ENCODE measurements at places on chromosomes 2 and 18.

- peak; percentile 2 for DNase-seq
Observed at GRCh38 chr2:54208364-54209240, 47.4 kb downstream of the TSPYL6 start.

DNA sequence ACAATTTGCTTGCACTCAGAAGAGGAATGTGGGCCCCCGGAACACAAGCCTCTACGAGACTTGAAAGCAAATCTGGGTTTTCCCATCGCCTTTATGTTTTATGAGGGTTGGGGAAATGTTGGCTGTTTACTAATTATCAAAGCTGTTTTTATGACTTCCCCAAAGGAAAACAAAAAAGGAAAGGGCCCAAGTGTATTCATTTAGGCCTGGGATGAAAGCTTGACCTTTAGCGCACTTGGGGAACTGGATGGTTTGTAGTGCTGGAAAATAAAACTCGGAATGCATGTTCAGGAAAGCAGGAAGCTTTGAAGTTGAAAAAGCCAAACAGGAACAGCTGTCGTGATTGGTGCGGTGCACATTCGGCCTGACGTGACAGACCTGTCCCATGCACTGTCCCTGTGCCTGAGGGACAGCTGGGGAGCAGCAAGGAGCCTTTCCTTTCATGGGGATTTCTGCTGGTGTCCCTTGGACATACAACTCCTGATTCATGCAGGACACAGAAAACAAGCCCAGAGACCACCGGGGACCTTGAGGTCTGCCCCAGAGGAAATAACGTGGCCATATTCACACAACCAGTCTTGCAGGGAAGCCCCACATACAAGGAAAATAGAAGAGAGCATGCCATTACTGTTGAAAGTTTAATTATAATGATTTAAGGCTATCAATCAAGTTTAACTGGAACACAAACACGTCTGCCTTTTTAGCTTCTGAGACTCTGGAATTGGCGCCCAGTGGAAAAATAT lies 169.7 kb upstream of the APCDD1 start:
- no peak for DNase-seq

DNA sequence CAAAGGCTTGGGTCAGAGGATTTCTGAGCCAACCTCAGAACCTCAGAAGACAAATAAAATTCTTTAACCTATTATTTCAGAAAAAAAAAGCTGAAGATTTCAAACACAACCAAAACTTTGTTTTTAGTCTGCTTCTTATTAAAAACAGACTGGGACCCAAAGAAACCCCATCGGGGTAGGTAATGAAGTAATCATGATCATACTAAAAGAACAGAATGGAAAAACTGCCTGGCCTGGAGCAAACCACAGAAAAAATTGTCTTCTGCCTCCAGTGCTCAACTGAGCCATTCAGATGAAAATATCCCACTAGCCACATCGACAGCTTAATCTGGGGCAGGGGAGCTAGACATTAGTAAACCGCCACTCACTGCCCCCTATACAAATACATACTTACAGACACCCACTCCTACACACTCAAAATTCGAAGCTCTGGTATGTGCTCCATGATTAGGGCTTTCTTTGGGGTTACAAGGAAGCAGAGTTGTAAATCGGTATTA lies 76.5 kb downstream of the SDC1 start:
- DNase-seq = no peak

DNA sequence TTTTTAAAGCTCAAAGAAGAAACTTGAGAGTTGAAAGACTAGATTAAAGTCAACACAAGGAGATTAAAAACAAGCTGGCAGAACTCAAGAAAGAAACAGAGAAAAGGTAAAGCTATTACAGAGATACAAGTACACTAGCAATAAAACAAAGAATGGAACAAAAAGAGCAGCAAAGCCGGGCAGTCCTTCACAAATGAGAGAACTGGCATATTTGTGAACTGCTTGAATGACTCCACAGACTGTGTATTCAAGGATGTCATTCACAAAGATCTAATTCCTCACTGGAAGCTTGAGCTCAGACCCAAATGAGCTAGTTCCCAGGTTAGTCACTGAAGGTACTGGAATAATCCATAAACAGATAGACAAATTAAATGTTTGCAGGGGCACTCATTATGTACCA lies 318.0 kb downstream of the MYCN start:
- DNase-seq = no peak

DNA sequence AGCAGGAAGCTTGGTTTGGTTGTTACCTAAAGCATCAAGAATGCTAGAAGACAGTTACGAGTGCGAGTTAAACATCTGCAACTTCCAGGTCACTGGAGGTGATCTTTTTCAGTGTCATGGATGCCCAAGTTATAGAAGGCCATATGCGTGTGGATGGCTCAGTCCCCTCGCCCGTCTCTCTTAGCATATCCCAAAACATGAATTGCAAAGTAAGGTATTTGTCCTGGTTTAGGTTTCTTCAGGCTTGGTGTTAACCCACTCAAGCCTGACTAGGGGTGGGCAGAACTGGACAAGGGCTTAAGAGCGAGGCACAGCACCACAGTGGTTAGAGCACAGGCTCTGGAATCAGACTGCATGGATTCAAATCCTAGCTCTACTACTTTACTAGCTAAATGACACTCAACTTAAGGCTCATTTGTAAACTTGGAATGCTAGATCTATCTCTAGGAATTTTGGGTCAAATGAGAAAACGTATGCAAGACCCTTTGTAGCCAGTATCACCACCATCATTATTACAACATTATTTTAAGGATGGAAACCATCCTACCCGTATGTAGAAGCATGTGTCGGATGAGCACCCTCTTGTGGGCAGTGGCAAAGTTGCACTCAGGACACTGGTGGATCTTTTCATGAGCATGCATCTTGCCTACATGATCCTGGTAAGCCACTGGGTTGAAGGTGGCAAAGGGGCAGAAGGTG lies 11.2 kb downstream of the ZNF142 start:
- DNase-seq = peak; percentile 46

- DNase-seq = no peak
Observed at GRCh38 chr2:232431705-232432590, 24.0 kb upstream of the ALPI start.

DNA sequence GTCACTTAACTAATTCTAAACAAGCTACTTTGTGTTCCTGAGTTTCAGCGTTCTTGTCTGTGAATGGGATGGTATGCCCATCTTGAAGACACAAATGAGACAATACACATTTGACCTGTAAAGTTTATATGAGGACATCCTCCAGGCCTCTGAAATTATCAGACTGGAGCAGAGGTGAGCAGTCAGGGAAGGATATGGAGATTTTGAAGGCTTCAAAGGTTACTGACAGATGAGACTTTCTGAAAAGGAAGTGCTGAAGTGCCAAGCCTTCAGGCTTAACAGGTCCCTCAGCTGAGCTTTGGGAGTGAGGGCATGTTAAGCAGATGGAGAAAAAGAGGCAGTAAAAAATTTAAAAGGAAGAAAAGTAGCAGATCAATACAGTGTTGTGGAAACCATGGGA lies 110.9 kb upstream of the FOSL2 start:
- no peak for DNase-seq

- no peak for DNase-seq
Observed at GRCh38 chr18:45837283-45838070, 12.0 kb downstream of the SIGLEC15 start.

DNA sequence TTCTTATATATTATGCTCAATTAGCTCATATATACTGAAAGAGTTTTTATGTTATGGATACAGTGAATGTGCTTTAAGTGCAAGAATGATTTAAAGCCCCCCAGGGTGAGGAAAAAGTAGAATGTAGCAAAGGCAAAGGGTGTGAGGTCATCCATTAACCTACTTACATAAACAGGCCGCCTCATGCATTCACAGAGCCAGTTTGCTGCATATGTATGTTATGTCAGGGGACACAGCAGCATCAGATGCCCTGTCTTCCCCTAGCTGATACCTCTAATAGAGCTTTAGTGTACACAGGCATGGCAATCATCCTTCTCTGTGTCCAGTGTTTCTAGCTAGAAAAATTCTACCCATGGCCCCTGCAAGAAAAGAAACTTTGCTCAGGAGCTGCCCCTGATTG lies 187.8 kb upstream of the FSHR start:
- DNase-seq = no peak

DNA sequence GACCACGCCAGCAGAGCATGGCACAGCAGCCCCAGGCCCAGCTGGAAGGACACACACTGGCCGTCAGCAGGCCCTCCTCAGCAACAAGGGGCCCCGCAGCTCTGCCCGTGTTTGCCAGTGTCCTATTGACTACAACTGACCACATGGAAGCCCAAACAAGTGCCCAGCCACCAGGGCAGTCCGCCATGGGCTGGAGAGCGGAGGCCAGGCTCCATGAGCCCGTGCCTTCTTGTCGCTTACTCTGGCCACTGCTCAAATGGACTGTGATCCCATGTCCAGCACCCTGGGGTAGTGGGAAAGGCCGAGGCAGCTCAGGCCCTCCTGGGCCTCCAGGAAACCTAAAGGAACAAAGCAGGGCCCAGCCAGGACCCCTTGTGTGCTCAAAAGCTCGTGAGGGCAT lies 53.9 kb upstream of the TAF1B start:
- DNase-seq = no peak

DNA sequence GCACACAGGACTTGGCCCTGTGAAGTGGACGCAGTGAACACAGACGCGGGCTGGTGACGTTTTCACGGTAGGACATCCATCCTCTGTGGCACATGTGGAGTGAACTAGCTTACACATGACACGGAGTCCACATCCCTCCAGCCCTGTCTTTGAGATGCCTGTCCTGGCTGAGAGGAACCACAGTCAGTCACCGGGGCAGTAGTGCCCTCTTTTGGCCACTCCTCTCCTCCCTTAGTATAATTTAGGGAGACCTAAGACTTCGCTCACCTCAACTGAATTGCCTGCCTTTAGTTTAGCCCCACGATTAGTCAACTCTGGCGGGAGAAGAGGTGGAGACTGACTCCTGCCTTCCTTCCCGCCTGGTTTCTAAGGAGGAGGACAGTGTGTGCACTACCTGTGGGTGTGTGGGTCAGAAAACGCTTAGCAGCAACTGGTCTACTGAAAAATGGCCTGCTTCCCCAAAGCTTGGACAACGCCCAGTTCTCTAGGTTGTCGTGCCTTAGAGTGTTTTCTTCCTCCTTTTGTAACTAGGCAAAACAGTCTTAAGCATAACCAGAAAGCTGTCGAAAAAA lies 70.6 kb downstream of the MBP start:
- DNase-seq = peak; percentile 64

DNA sequence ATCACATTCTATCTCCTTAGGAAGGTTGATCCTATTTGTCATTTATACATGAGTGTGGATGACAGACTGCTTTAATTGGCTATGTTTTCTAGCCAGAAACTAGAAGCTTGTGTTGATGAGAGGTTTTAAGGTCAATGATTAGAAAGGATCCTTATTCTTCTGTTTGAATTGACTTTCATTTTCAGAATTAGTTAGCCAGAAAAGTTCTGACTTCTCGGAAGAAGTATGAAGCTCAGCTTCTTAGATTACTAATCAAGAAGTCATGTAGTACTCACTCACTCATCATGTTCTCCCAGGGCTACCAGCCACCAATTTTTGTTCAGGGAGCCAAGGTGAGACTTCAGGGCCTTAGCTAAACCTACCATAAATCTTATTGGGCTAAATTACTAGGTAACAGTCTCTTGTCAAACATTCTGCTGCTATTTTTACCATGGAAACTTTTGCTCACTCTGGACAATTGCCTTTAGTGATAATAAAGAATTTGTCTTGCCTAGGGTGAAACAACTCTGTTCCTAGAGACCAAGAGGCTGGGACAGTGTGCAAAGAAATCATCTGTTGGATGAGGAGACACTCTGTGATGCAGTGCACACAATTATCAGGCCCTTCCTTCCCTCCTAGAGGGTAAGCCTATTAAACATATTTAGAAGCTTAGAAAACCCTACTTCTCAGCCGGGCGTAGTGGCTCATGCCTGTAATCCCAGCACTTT lies 111.6 kb upstream of the DNMT3A start:
- DNase-seq = no peak

- DNase-seq = no peak
Observed at GRCh38 chr2:84144345-84144744, 314.7 kb downstream of the SUCLG1 start.

- no peak for DNase-seq
Observed at GRCh38 chr2:129369437-129369836, 610.0 kb upstream of the RAB6C start.

- no peak for DNase-seq
Observed at GRCh38 chr2:12110074-12110473, 363.6 kb downstream of the LPIN1 start.

- no peak for DNase-seq
Observed at GRCh38 chr18:32422201-32422600, 48.5 kb downstream of the GAREM1 start.

- no peak for DNase-seq
Observed at GRCh38 chr2:228767196-228767595, 503.9 kb downstream of the PID1 start.

DNA sequence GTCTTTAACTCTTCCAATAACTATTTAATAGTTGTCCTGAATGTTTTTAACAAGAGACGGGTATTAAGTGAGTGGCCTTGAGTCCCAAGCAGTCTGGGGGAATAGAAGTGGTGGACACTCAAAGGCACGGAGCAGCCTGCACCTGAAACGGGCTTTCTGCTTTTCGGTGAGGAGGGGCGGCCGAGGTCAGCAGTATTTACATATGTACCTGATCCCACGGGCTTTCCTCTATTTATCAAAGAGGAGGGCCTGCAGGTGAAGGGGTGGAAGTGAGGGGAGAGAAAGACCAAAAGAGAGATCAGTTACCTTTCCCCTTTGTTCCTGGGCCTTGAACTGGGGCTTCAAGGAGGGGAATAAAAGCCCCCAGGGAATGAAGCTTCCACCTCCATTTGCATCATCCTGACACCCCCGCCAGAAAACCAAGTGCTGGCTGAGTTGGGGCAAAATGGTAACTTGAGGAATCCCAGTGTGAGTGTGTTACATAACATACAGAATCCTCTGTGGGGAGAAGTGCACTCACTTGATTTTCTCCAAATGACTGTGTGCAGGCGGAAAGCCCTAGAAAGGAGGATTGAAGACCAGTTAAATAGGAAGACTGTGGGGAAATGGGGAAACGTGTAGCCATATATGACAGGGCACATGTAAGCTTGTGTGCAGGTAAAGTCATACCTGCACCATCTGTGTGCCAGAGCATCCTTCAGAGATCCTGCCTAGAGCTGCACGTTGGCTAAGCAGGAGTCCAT lies 12.4 kb downstream of the POU3F3 start:
- DNase-seq = no peak

DNA sequence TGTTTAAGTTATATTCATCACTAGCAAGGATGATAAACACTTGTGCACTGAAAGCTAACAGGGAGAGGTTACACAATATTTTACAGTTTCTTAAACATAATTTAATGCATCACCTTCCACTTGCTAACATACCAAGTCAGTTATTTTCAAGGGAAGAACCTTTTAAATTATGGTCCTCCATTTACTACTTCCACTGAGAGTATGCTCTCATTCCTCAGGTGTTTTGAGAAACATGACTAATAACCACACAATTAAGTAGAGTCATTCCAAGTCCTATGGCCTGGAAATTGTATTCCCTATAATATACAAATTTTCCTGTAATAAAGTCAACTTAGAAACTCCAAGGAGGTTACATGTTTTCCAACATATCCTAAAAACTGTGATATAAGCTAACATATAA lies 152.3 kb upstream of the STON1 start:
- DNase-seq = no peak

DNA sequence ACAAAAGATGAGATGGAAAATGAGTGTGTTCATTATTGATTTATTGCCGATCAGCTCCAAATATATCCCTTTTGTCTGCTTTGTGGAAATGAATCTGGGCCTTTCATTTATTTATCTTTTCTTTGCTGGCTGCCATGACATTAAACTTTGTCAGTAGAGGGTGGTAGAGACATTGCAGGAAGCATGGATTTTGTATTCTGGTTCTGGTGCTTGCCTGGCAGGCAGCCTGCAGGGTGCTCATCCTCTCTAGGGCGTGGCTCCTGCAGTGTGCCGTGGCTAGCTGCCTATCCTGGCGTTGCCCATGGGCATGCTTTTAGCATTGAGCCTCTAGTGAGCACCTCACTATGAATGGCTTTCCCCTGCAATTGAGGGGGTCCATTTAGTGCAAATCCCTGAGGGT lies 593.1 kb downstream of the RNF144A start:
- DNase-seq = no peak

Measured in midbrain (tissue), 1 donor.